ENCODE measurements at places on chromosomes 4 and X.

DNA sequence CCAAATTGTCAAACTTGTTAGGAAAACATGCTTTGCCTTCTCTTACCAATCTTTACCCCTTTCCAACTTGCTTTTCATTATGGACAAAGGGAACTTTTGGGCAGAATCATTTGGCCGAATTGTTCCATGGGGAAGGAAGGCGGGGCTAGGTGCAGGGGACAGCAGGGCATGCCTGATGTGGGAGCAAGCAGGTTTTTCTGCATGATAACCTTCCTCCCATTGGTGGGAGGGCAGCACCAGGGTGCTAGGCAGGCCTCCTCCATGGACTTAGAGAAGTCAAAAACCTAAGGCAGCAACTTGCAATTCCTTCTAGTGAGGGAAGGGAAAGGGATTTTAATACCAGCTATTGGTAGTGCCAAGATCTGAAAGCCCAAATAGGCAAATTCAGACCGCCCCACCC, 260.5 kb downstream of the MAPK10 start:
- no peaks in the 10 kb centered on the region for H3K36me3 ChIP-seq
- no peaks in the 10 kb centered on the region for H3K4me1 ChIP-seq
- H3K27me3 ChIP-seq = no peaks in the 10 kb centered on the region

DNA sequence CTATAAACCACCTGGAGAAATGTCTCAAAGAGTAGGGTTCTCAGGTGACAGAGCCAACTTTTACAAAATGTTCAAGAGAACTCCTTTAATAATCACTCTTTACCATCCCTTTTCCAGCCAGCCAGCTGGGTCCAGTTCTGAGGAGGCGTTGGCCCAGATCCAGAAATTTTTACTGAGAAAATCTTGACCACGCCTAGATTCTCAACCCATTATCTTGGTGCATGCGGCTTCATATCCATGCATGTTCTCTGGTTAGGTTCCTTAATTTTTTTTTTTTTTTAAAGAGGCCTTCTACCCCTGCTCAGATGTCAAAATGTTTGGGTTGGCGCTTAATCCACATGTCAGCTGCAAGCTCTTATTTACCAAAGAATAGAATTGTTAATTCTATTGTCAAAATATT, 12.0 kb upstream of the MAP7D2 start:
- H3K36me3 ChIP-seq = peaks cover 56% of the 10 kb centered on the region
- H3K4me3 ChIP-seq = no peak overlapping the region
- no peak for DNase-seq

- no peak for DNase-seq
- H3K36me3 ChIP-seq = peaks cover 21% of the 10 kb centered on the region
- H3K27me3 ChIP-seq = no peaks in the 10 kb centered on the region
- peaks cover 10% of the 10 kb centered on the region for H3K4me1 ChIP-seq
These were observed 294.0 kb downstream of the CAMK2D start for GRCh38 chr4:113467581-113467980.

DNA sequence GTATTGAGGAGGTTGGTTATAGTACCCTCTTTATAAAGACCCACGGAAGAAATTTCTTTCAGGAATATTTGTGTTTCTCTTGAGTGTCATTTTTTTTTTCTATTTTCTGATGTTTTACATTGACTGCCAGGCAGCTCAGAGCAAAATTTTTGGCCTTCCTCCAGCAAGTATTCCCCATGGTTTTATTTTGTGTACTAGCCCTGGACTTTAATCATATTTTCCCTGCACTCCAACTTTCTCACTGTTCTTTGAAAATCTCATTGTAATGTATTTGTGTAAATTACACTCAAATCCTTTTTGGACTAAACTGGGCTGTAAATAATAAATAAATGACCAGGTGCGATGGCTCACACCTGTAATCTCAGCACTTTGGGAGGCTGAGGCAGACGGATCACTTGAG, 45.6 kb upstream of the USP46 start:
- H3K36me3 ChIP-seq = no peaks in the 10 kb centered on the region
- DNase-seq = no peak
- H3K27ac ChIP-seq = no peak overlapping the region

GRCh38 chrX:119758731-119759247, 401 bp downstream of the SOWAHD start:
- H3K27me3 ChIP-seq = peaks cover 13% of the 10 kb centered on the region
- no peaks in the 10 kb centered on the region for H3K36me3 ChIP-seq
- no peaks in the 10 kb centered on the region for H3K4me1 ChIP-seq
- no peak overlapping the region for H3K27ac ChIP-seq
